ENCODE measurements at places on chromosomes 16 and 17.

DNA sequence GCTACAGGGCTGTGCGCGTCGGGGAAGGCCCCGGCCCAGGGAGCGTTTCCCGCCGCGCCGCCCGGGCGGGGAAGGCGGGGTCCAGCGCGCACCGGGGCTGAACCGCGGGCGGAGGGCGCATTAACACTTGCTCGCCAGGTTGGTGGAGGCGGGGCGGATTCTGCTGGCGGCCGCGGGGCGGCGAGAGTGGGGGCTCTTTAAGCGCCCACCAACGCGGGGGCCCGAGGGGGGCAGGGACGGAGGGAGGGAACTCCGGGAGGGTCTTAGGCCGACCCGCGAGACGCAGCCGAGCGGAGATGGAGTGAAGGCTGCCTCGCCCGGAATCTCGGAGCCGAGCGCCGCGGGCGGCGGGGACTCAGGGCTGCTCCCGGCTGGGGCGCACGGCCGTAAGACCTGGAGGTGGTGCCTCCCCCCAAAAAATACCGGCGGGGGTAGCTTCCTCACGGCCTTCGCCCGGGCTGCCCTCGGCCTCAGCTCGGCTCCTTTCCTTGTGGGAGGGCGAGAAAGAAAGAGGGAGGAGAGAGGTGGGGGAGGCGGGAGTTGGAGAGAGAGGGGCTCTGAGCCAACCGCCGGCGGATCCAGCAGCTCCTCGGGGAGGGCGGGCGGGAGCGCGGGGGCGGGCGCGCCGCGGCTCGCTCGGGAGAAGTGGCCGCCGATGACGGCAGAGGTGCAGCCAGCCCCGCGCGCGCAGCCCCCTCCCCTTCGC, 415 bp upstream of the FOXF1 start:
- DNase-seq: no peak

GRCh38 chr17:41294016-41294415, 8.6 kb downstream of the KRTAP29-1 start:
- no peak for DNase-seq

GRCh38 chr16:10245002-10245401, 62.8 kb upstream of the GRIN2A start:
- DNase-seq: no peak

DNA sequence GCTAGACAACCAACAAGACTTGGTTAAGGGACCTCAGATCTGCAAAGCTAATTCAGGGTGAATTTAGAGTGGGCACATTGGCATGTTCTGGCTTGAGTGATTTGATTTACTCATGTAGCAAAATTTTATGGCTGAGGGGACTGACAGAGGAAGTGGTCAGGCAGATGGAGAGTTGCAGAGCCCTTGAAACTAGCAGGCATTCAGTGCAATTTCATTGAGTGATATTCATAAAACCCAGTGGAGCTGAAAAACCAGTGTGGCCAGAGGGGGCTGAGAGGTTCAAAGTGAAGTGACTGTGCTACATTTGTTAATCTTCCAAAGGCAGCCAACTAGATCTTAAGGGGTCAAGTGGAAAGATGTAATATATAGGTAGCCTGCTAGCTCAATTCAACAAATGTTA, 2.2 kb upstream of the TMEM94 start:
- no peak for DNase-seq

DNA sequence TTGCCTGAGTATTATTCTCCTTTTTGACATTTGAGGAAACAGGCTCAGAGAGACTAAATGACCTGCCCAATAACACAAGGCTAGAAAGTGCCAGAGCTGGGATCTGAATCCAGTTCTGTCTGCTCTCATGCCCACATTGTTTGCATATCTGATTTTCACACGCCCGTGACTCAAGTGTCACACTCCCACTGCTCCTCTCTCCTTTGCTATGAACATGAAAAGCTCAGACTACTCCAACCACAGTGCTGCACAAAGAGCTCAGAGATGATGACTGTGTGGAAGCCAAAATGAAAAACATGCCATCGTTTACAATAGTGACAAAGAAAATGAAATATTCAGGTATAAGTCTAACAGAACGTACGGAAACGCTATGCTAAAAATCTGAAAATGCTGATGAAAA, 107.9 kb downstream of the SMG6 start:
- peak; percentile 49 for DNase-seq

DNA sequence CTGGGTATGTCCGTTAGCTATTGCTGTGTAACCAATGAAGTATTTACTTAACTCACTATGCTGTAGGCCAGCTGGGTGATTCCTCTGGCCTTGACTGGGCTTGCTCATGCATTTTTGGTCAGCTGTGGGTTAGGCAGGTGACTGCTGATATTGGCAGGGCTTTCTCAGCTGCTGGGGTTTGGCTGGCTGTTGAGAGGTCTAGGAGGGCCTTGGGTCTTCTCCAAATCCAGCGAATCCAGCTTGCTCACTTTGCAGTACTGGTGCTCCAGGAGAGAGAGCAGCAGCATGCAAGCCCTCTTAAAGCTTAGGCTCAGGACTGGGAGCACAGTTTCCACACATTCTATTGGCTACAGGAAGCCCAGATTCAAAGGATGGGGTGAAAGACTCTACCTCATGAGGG, 270.1 kb downstream of the PHKB start:
- DNase-seq: no peak

GRCh38 chr16:57935904-57936303, 35.0 kb downstream of the CNGB1 start:
- DNase-seq: no peak

- DNase-seq: peak; percentile 14
Observed at GRCh38 chr17:1110862-1111598, 68.8 kb downstream of the ABR start.

- no peak for DNase-seq
Observed at GRCh38 chr16:381012-381788, 578 bp downstream of the PGAP6 start.

- no peak for DNase-seq
Observed at GRCh38 chr17:2435862-2436261, 35.0 kb upstream of the MNT start.

DNA sequence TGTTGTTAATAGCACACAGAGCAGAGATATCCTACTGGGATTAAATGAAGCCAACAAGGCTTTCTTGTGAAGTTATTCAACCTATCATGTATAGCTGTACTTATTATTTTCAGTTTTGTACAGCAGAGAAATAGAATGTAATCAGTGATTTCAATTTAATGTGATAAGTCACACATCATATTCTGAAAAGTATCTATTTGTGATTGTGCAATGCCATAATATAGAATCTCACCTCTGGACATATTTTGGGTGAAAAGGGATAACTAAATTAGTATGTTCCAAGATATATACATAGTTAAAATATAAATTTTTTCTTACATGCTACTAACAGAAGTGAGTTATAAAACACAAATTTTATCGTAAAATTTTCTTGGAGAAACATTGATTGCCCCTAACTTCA, 544.3 kb upstream of the KIF2B start:
- DNase-seq: no peak

DNA sequence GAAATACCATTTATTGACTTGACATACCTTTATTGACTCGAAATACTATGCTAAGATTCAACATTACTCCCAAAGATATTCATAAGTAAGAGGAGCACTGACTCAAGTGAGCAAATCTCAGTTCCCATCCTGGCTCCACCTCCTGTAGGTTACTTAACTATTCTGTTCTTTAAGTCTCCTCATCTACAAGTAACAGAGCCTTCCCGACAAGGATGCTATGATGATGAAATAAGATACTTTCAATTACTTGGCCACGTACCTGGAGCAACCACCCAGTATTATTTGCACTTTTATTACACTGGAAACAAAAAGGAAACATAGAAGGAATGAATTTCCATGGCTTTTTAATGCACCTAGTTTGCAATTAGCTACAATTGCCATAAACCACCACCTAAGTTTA, 16.3 kb downstream of the KANSL1 start:
- DNase-seq: no peak

GRCh38 chr17:55897301-55897700, 146.4 kb downstream of the PCTP start:
- no peak for DNase-seq

DNA sequence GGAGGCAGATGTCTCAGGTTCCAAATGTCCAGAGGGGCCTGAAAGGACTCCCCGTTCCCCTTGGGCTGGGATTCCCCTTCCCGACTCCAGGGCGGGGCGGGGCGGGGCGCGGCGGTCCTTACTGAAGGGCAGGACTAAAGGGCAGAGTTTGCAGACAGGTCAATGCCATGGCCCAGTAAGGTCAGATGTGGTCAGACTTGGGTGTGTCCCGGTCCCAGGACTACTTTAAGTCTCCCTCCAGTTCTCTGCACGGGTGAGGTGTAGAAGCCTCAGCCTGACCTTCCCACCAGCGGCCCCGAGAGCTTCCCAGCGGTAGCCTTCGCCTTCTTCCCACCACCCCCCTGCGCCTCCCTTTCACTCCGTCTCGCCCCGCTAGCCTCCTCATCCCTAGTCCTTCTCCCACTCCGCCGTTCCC, 532 bp downstream of the KDM6B start:
- no peak for DNase-seq

DNA sequence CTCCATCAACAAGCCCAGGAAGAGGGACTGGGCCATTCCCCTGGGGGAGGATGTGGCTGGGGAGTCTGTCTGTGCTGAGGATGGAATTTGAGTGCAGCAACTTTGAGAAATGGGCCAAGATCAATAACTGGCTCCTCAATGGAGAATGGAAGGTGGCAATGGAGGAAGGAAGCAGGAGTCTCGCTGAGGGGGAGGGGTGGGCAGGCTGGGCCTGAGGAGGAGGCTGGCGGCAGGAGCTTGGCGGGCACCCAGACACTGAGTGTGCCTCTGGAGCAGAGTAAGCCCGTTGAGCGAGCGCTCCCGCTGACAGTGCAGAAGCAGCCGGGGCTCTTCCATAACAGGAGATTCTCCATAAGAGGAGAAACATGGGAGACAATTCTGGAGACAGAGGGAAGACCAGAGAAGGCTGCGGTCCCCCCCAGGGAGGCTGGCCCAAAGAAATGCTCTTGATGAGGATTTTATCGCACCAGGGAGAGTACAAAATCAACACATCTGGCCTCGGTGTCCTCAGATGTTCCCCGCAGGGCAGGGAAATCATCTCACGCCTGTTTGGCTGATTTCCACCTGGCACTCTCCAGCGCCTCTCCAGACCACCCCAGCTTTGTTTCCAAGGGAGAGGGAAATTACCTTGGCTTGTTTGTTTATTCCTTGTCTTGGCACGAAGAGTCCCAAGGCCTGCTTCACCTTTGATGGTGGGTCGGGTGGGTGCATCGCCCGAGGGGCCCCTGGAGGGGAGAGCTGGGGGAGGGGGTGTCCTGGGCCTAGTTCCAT, 2.8 kb upstream of the MMP15 start:
- DNase-seq: no peak

GRCh38 chr16:14344292-14344691, 273.2 kb downstream of the MRTFB start:
- DNase-seq: no peak

GRCh38 chr16:83802135-83802534, 5.6 kb upstream of the HSBP1 start:
- no peak for DNase-seq

- no peak for DNase-seq
Observed at GRCh38 chr17:69945698-69946185, 129.3 kb upstream of the KCNJ16 start.

DNA sequence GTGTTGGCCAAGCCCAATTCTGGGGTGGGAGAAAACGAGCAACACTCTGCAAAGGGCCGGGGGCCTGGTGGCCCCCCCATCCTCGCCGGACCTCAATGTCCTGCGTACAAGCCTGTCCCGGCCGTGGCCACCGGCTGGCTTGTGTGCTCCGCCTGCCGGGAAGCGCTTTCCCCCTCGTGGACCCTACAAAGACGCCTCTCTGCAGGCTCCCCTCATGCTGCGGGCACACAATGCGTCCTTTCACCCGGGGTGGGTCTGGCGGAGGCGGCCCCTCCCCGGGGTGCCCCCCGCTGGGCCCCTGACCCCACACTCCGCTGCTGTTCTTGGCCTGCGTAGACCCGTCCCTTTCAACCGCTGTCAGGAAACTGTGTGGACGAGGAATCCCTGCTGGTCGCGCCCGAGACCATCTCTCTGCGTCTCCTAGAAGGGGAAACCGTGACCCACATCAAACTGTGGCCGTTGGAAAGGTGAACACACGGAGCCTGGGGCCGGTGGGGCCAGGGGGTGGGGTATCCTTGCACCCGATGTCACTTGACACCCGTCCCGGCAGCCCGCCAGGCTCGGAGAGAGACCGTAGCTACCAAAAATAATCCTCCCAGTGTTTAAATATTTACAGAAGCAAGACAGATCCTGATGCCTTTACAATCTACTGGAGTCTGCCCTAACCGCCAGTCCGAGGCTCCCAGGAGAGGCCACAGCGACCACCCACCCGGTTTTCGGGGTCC, 43.6 kb downstream of the TBC1D16 start:
- DNase-seq: no peak

GRCh38 chr17:79659376-79659775, 48.5 kb upstream of the RBFOX3 start:
- no peak for DNase-seq

GRCh38 chr17:68290955-68291835, at the start of the genes ARSG and SLC16A6:
Gene ARSG, plus strand, starts transcription at chr17:68291495. Its CDS starts 15,999 bp downstream, at chr17:68307494.
Gene SLC16A6, minus strand, starts transcription at chr17:68291127. Its CDS starts 12,807 bp downstream, at chr17:68278320.
- DNase-seq: peak; percentile 74

DNA sequence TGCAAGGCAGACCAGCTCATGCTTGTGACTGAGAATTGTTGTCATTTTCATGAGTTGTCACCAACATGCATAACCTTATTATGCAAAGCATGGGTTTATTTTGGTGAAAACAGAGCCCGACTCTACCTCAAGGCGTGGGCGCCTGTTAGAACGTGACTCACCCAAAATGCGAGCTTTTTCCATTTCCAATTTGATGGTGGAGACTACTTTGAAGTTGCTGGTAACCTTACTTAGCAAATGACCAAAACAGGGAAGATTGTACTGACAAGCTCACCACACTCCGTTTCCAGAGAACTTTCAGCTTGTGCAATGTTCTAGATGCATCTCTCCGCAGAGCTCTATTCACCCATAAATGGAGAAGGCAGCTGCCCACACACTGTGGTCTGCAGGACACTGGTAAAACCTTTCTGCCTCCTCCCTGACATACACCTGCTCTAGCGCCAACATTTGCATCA, 284.5 kb downstream of the MAF start:
- DNase-seq: peak; percentile 63

DNA sequence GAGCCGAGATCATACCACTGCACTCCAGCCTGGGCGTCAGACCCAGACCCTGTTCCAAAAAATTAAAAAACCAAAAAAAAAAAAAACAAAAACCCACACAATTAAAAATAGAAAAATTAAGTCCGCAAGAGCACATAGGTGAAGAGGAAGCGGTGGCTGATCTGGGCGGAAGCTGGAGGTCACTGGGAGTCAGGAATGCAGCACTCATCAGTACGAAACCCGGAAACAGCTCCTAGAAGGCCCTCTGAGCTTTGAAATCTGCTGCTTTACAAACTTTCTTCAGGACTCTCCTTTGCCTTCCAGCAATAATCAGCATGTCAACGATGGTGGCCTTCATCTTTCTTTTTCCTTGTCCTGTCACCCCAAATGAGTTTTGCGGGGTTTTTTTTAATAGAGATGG, 29.5 kb downstream of the TRAP1 start:
- DNase-seq: no peak

GRCh38 chr17:27613433-27613832, 17.6 kb upstream of the LGALS9 start:
- no peak for DNase-seq

All from stimulated activated CD8-positive, alpha-beta memory T cell treated with anti-CD3 and anti-CD28 coated beads, Interleukin-15, amount 100 ng/mL, for 48 hours (primary cell).